ENCODE measurements at places on chromosomes 1 and 21.

- no peak overlapping the region for H3K27ac ChIP-seq
- no peaks in the 10 kb centered on the region for H3K27me3 ChIP-seq
- no peak for DNase-seq
- no peak overlapping the region for H3K4me3 ChIP-seq
Measured at GRCh38 chr1:23643736-23644554, 47.7 kb upstream of the RPL11 start.

DNA sequence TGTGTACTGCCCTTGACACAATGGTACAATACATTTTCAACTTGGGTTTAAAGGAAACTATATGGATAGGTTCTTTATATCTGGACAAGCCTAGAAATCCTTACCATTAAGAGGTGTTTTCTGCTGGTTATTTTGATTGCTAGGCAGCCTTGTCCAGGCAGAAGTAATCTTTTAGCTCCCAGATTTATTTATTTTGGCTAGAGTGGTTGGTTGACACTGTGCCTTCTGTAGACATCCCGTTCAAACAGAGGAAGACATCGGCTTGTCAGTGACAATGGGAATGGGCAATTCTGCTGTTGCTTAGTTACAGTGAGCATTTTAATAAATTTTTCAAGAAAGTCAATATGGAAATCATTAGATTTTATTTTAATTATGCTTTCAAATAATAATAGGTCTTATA is 138.8 kb downstream of the VPS13D start:
- no peak overlapping the region for H3K27ac ChIP-seq
- peaks cover 53% of the 10 kb centered on the region for H3K36me3 ChIP-seq
- no peak overlapping the region for H3K4me3 ChIP-seq
- no peak for DNase-seq

DNA sequence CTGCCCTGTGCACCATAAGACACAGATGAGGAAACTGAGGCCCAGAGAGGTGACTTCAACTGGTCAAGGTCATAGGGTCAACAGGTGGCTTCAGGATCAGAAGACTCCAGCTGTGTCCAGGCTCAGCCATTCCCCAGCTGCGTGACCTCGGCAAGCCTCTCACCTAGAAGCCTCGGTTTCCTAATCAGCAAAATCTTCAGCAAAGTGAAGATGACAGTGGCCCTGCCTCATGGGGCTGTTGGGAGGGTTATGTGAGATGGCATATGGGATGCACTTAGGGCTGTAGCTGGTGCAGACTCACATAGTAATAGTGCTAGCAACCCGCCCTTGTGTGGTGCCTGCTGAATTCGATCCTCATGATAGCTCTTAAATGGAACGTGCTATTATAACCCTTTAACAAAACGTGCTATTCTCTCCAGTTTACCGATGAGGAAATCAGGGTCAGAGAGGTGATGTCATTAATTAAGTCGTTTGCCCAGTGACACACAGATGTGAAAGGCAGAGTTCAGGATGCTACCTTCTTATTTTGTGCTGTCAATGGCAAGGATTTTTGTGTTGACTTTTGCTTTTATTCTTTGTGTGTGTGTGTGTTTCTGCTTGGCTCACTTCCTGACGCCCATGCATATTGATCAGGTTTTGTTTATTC is 472.9 kb downstream of the MATN1 start:
- no peaks in the 10 kb centered on the region for H3K27me3 ChIP-seq
- no peaks in the 10 kb centered on the region for H3K4me1 ChIP-seq
- no peak for DNase-seq

DNA sequence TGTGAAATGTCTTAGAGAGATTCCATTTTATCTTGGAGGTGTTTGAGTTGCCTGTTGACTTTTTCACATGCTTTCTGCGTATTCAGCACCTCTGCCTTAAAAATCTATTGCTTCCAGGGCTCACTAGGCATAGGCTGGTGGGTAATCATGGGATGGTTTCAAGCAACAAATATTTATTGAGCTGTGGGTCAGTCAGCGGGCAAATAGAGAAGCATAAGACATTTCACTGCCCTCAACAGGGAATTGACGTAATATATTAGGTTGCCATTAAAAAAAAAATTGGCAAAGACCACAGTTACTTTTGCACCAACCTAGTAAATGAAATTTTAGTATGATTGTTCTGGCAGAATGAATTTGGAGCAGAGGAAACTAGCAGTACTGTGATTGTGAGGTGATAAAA is 44.3 kb upstream of the NBL1 start:
- no peak for DNase-seq
- peaks cover 5% of the 10 kb centered on the region for H3K36me3 ChIP-seq
- no peak overlapping the region for H3K27ac ChIP-seq
- no peak overlapping the region for H3K4me3 ChIP-seq

DNA sequence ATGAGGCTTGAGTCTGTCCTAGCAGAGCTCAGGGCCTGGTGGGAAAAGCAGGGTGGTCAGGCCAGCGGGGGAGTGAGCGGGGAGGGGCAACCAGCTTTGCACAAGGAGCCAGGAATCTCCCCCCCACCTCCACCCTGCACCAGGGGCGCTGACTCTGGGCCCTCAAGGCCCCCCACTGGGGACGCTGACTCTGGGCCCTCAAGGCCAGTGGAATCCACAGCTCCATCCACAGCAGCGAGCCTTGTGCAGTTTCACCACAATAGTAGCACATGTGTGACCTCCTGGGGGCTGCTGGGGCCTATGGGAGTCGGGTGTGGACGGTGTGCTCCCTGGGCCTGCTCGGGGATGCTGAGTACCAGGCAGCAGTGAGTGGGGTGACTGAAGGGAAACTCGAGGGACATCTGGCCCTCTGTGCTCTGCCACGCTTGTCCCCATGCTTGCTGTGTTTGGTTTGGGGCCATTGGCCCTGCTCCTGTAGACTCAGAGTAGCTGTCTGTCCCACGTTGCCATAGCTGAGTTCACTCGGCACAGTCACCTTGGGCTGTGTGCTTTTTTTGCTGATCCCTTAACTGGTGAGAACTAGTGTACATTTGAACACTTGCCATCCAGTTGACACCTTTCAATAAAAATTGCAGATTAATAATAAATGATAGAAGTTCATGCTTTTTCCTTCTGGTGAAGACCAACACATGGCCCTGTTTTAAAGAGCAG is 89.2 kb downstream of the ADARB1 start:
- H3K27me3 ChIP-seq: no peaks in the 10 kb centered on the region
- no peak for DNase-seq
- H3K27ac ChIP-seq: peak overlapping the region; percentile 66
- H3K36me3 ChIP-seq: no peaks in the 10 kb centered on the region
- no peaks in the 10 kb centered on the region for H3K4me1 ChIP-seq
- no peak overlapping the region for H3K4me3 ChIP-seq

DNA sequence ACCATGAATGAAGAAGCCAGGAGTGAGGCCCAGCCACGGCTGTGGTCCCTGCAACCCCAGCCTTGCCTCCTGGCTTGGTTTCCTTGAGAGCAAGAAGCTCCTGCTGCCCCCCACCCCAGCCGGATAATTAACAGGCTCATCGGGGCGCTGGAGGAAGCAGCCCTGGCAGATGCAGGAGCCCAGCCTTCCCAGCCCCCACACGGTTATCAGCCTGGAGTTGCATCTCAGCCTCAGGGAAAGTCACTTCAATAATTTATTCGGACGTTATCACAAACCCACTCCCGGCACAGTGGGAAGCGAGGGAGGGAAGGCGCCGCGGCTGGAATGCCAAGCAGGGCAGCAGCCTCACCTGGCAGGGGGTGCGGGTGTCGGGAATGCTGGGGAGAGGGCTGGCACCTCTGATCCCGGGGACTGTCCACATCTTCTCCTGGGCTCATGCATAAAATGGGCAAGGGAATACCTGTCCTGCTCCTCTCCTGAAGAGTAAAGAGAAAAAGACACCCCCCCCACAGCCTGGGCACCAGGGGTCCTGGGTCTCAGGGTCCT is 43.3 kb upstream of the LRP8 start:
- H3K27me3 ChIP-seq: no peaks in the 10 kb centered on the region
- H3K4me1 ChIP-seq: no peaks in the 10 kb centered on the region
- no peak overlapping the region for H3K27ac ChIP-seq

DNA sequence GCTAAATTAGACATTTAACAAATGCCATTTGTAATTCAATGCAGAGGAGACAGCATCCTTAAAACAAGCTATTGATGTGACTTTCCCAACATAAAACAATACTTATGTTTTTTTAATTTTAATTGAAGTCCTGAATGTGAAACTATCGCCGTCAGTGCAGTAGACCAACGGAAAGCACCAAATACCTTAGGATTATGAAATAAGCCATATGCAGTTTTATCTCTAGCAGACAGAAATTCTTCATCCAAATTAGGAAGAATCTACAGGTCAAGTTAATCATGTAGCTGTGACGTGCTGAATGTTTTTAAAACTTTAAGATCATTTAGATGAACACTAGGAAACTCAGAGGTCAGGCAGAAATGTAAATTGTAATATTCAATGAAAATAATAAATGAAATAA is 714 bp upstream of the ST6GALNAC5 start:
- H3K36me3 ChIP-seq: no peaks in the 10 kb centered on the region
- H3K27me3 ChIP-seq: no peaks in the 10 kb centered on the region
- no peak overlapping the region for H3K4me3 ChIP-seq
- no peak for DNase-seq
- H3K4me1 ChIP-seq: no peaks in the 10 kb centered on the region
- no peak overlapping the region for H3K27ac ChIP-seq

DNA sequence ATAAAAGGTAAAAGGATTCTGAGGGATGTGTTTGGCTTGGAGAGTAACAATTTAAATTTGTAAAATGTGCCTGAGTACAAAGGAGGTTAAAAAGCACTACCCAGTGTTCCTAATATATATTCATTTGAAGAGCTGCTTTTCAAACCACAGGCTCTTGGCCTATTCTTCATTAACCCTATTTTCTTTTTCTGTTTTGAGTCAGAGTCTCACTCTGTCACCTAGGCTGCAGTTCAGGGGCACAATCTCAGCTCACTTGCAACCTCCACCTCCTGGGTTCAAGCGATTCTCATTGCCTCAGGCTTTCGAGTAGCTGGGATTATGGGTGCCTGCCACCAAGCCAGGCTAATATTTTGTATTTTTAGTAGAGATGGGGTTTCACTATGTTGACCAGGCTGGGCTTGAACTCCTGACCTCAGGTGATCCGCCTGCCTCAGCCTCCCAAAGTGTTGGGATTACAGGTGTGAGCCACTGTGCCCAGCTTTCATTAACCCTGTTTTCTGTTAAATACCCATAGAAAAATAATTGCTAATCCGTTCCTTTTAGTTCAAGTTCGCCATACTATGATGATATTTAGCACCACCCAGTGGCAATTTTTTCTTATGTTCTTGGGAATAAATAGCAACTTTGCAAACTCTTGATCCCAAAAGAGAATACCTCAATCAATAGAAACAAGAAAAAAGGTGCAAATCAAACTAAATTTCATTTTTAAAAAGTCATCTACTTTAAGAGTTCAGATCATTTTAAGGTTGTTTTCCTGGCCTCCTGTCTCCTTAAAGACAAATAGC is 30.5 kb downstream of the ZBTB8OS start:
- no peak overlapping the region for H3K27ac ChIP-seq
- DNase-seq: no peak
- H3K27me3 ChIP-seq: no peaks in the 10 kb centered on the region
- H3K4me1 ChIP-seq: no peaks in the 10 kb centered on the region
- H3K4me3 ChIP-seq: no peak overlapping the region

- no peaks in the 10 kb centered on the region for H3K27me3 ChIP-seq
- DNase-seq: no peak
- H3K4me1 ChIP-seq: no peaks in the 10 kb centered on the region
- no peak overlapping the region for H3K27ac ChIP-seq
- no peaks in the 10 kb centered on the region for H3K36me3 ChIP-seq
Measured at GRCh38 chr1:42109600-42109999, 43.6 kb upstream of the GUCA2B start.

DNA sequence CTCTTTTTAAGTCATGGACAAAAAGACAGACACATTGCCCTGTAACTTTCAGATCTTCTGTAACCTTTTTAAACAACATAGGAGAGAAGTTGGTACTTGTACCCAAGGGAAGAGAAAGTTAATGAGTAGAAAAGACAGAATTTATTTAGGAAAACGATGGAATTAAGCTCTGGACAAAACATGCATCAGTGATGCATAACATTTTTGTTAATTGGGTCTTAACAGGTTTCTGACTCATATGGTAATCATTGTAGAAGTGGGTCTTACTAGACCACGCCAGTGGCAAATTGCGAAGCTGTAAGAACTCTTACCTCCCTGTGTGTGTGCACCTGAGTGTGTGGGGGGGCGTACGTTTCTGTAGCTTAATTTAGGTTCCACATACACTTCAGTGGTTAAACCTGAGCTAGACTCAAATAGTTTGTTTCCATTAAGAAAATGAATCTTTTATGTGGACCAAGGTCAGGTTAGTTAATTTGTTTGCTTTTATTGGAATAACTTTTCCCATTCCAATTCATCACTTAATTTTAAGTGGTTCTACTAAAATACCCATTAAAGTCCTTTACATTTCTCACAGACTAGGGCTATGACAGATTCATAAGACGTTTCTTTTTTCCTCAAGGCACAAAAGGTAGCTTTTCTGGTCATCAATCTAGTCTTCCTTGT is 48.1 kb downstream of the NFIA start:
- H3K4me1 ChIP-seq: no peaks in the 10 kb centered on the region
- no peak overlapping the region for H3K4me3 ChIP-seq
- H3K36me3 ChIP-seq: no peaks in the 10 kb centered on the region

DNA sequence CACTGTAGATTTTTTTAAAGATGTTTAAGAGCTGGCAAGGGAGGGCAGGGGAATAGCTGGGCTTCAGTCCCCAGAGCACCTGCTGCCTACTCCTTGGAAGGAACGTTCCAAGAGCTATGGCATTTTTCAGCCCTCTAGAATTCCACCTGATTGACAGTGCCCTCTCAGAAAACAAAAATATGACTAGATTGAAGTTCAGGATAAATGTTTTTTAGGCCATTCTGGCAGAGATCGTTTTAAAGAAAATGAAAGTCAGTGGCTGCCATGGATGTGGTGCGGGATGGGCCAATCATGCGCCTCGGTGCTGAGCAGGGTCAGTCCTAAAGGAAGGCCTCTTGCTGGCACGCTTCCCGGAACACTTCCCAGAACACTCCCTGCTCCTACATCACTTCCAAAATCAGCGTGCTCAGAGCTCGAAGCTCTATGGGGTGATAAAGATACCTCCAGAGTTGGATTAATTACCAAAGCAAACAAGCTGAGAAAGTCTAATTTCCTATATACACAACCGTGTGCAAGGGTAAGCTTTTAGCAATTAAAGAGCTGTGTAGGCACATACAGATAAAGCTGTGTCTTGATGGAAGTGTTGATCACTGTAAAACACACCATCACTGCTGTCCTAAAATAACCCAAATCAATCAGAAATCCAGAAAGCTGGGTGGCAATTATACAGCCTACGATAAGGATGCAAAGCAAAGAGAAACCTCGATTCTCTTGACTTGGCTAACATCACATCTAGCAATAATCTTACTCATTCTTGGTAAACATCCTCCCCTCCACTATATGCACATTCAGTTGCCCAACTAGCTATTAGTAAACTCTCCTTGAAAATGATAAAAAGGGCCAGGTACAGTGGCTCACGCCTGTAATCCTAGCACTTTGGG is 34.6 kb downstream of the TGFBR3 start:
- H3K27ac ChIP-seq: peak overlapping the region; percentile 82
- DNase-seq: peak; percentile 93
- H3K4me1 ChIP-seq: no peaks in the 10 kb centered on the region
- peaks cover under 1% of the 10 kb centered on the region for H3K36me3 ChIP-seq

Data from right atrium auricular region (tissue), 2 donors.